ENCODE measurements at places on chromosomes 16 and 17.

DNA sequence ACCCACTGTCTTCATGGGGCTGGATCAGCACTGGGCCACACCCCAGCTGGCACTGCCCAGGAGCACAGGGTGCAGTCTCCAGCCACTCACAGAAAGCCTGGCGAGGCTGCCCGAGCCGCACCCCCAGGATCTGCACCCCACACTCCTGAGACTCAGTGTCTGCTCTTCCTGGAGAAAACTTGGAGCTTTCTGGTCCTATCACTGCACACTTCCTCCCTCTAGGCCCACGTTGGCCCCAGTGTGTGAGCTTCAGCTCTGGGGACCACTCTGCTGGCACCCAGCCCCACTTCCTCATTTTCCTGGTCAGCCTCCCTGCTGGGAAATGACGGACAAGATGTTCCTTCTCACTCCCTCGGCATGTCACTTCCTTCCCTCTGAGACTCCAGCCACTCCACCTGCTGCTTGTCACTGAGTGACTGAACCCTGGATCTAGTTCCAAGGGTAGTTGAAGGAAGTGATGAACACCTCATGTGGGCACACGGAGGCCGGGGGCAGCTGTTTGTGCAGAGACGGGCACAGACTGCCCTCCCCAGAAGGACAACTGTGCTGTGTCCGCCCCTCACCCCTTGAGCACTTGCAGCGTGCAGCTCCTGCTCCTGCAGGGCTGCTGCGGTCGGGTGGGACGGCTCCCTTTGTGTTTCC, 29.0 kb downstream of the ZC3H18 start:
- DNase-seq = no peak

DNA sequence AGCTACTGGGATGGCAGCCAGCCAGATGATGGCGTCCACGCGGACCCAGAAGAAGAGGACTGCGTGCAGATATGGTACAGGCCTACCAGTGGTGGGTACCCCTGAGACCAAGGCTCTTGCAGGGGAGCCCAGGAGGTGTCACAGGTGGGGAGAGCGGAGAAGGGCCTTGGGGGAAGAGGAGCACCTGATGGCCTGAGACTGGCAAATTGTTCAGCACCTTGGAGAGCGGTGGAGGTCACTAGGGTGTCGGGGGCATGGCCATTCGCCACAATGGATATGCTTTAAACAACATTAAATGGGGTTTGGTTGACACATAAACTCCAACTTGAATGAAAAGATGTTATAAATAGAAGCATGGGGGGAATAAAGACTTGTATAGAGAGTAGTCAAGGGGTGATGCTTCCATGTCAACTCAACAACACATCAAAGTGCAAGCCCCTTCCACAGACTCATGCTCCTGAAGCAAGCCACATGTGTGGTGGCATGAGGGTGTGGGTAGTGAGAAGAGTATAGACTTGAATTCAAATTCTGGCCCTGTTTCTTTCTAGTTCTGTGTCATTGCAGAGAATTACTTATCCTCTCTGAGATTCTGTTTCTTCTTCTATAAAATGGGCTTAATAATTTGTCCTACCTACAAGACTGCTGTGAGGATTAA, 22.2 kb downstream of the CLEC19A start:
- DNase-seq = no peak

GRCh38 chr16:3171855-3172593, 16.0 kb upstream of the OR1F1 start:
- no peak for DNase-seq

GRCh38 chr17:27471321-27472269, 15.3 kb downstream of the KSR1 start:
- DNase-seq = peak; percentile 82

GRCh38 chr17:64940055-64940454, 20.8 kb upstream of the LRRC37A3 start:
- no peak for DNase-seq

- no peak for DNase-seq
Measured at GRCh38 chr16:84720177-84720579, 20.4 kb downstream of the USP10 start.

- no peak for DNase-seq
Measured at GRCh38 chr16:29663016-29663806, at the start of gene SPN. Gene SPN, plus strand, starts transcription at chr16:29663247. Its CDS starts 482 bp downstream, at chr16:29663729.

DNA sequence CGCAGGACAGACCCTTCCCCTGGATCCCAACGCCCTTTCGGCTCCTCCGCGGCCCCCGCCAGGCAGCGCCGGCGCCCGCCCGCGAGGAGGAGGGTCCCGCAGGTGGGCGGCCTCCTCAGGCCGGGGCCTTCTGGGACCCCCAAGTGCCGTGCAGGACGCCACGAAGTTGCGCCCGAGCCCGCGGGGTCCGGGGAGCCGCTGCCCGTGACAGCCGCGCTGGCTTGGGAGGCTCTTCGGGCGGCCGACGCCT, 504 bp downstream of the ERN1 start:
- no peak for DNase-seq

DNA sequence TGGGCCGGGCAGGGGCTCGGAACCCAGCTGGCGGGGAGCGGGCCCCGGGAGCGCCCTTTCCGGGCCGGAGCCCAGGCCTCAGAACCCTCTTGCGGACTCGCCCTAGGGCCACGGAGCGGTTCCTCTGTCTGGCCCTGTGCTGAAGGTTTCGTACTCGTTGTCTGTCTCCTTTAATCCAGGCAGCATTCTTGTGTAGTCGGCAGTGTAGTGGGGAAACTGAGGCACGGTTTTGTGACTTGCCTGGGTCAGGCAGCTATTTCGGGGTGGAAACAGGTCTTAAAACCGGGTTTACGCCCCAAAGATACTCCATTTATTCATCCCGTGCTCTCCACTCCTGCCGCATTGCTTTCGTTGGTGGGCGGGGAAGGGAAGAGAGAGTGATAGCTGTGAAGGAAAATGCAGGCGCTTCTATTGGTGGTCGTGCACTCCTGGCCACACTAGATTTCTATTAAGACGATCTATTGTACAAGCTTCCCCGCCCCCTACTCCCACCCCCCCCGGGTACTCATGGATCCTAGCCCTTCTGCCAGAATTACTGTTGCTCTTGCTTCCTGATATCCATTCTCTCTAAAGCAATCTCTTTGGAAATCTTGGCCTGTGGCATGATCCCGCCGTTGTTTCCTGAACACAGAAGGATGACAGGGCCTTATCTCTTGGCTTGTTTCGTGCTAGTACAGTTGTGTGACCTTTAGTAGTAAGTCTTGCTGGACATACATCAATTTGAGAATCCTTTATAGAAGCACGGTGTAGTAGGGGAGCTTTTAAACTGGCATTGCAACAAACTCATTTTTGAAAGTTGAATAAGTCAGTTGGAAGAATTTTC, 751 bp downstream of the DCAF7 start:
- no peak for DNase-seq

DNA sequence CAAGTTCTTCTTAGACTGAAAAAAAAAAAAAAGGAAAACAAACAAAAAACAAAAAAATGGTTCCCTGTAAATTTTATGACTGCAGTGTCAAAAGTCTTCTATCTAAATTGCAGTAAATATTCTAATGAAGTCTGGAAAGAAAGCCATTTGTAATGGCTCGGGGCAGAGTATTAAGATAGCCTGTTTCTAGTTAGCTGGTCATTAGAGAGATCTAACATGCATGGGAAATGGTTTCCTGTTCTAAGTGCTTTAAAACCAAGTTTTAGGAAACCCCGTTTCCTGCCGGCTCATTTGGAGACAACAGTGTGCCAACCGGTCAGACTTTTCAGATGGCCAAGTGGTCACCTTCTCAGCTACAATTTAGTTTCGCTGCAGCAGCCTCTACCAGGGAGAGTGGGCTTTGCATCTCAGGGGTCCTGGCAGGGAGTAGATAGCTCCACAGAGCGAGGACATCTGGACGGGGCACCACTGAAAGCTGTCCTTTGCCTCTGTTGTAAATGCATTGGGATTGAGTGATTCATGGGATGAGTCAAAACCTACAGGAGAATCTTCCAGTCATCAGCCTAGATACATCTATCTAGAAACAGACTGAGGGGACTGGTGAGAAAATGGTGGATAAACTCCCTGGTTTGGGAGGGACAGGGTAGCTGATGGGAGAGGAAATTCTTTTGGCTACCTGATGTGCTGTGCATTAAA, 473.2 kb upstream of the SALL1 start:
- DNase-seq = no peak

DNA sequence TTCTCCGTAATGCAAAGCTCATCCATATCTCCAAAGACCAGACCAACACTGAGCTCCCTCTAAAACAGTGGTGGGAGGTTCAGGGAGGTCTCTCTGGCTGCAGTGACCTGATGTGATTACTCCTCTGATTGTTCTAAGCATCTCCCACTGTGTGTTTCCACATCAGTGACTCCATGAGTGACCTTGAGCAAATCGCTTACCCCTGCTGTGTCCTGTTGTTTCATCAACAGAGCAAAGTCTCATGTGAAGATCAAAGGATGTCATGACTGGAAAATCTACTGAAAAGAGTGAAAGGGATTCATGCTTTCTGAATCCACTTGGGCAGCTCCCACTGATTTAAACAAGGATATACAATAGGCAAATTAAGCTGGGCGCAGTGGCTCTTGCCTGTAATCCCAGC, 352.9 kb downstream of the TMEM114 start:
- no peak for DNase-seq

DNA sequence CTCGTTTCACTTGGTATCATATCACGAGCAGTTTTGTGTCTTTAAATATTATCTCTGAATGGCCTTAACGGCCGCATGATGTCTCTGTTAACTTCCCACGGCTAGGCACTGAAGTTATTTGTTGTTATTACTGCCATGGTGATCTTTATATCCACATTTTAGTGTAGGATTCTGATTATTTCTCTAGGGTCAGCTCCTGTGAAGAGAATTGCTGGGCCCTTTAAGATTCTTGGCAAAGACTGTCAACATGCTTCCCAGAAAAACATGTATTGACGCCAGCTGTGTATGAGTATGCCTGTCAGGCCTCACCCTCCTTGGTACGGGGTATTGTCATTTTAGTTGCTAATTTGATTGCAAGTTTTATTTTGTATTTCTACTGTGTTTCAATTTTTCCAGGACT, 263.5 kb downstream of the SNX29 start:
- no peak for DNase-seq

DNA sequence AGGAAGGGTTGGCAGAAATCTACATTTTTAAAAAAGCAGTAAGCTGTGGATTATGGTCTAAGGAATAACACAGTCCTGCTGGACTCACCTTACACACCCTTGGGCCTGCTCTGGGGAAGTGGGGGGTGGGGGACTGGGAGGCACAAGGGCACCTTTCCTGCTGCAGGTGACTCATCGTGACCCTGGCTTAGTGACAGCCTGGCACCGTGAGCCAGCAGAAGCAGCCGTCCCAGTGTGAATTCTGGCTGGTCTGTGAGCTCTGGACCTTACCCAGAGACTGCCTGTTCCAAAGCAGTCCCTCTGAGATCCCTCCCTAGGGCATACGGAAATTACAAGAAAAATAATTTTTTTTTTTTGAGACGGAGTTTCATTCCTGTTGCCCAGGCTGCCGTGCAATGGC, 4.2 kb upstream of the CRK start:
- peak; percentile 28 for DNase-seq

DNA sequence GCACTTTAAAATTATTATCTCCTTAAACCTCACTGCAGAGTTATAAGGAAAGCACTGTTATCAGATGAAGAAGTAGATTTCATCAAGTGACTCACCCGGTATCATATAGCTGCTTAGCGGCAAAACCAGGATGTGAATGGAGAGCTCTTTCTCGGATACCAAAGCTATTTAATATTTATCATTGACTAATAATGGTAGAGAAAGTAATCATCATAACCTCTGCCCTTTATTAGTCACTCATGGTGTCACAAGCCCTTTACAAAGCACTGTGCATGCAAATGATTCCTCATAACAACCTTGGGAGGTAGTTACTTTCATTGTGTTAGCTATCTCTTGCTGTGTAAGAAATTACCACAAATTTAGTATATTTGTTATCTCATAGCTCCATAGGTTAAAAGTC, 592.9 kb downstream of the MAF start:
- no peak for DNase-seq

DNA sequence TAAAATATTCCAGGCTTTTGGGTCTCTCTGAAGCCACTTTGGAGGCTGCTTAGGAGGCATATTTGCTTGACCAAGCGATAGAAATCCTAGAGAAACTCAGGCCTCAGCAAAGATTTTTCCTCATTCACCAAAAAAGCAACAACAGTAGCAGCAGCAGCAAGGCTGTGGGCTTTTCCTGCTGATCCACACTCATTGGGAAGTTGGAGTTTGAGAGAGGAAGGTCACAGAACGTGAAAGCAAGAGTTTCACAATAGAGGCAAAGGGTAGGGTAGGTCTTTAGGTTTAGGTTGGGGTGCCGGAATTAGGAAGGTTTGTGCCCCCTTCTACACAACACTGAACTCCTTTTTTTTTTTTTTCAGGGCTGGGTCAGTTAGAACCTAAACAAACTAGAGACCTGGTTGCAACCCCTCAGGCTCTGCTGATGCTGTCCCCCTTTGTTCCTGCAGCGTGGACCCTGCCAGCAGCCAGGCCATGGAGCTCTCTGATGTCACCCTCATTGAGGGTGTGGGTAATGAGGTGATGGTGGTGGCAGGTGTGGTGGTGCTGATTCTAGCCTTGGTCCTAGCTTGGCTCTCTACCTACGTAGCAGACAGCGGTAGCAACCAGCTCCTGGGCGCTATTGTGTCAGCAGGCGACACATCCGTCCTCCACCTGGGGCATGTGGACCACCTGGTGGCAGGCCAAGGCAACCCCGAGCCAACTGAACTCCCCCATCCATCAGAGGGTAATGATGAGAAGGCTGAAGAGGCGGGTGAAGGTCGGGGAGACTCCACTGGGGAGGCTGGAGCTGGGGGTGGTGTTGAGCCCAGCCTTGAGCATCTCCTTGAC, 2.0 kb downstream of the TMUB2 start:
- DNase-seq = no peak

- DNase-seq = no peak
Measured at GRCh38 chr17:77755410-77755963, 203.0 kb upstream of the TNRC6C start.

DNA sequence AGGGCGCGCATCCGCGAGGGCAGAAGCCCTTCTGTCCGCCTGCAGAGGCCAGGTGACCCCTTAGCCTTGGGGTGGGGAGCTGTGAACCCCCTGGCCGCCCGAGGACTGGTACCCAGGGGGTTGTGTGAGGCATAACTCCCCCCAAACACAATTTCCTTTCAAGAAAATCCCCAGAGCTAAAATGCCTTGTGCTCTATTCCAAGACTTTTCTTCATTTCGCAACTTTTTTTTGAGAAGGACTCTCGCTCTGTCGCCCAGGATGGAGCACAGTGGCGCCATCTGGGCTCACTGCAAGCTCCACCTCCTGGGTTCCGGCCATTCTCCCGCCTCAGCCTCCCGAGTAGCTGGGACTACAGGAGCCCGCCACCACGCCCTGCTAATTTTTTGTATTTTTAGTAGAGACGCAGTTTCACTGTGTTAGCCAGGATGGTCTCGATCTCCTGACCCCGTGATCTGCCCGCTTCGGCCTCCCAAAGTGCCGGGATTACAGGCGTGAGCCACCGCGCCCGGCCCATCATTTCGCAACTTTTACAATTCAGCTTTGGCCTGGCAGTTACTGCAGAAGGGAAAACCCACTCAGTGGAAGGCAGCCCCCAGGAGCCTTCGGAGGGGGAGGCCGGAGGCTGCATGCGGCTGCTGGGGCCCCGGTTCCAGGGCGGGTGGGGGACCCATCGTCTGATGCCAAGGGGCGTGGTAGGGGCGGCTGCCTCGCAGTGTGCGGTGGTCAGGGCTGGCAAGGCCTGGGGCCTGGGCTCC, 963 bp upstream of the APRT start:
- DNase-seq = no peak
